Fibroblast of the aortic adventitia (primary cell): ENCODE measurements at places on chromosomes 1 and 21. TPM values are rescaled to one million over a fixed set of nuclear protein-coding genes. Genes with fewer than 3 reads are reported as not detected.

DNA sequence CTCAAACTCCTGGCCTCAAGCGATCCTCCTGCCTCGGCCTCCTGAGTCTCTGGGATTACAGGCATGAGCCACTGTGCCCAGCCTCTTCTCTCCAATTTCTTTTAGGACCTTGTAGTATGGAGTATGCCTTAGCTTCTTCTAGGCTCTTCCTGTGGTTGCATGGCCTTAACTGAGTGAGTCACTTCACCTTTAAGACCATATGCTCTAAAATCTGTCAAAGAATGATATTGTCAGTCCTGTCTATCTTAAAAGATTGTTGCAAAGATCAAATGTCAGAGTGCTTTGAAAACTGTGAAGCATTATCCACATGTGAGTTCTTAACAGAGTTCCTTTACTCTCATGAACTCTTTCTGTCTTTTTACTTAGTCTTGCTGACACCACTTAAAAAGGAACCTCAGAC is 37.2 kb downstream of the ATP2B4 start:
- no peak for DNase-seq

The MTR gene
- 28.5 and 38.4 TPM in 2 replicates for total RNA-seq

GRCh38 chr1:208108213-208108608 is 136.0 kb downstream of the PLXNA2 start:
- no peak for DNase-seq

The ZNF678 gene
- total RNA-seq = 8.4 and 10.5 TPM in 2 replicates

DNA sequence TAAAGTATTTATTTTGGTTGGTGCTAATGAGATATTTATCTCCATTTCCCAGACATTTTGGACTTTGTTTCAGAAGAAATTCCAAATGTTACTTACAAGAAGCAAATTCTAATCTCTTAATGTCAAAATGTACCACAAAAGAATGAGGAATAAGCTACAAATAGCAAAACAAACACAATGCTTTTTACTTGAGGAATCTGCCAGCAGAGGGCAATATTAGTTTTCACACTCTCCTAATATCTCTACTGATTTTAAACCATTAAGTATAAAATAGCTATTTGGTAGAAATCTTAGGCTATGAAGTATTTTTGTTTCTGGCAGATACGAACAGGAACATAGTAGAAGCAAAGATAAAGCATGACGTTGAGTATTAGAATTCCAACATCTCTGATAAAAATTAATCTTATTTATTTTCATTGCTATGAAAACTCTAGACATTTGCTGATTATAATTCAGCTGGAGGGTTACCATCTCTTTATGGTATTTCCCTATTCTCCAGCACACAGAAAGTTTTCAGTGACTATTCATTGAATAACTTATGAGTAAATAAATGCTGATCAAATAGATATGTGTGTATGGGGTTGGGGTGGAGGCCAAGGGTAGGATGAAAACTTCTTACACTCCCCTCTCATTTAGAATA is 13.4 kb upstream of the HMCN1 start:
- DNase-seq = peak; percentile 97
